ENCODE measurements at places on chromosomes 12 and 14.

GRCh38 chr14:26775765-26776563 lies 178.1 kb upstream of the NOVA1 start:
- DNase-seq, result no peak

- DNase-seq, result no peak
Measured at GRCh38 chr14:102525219-102525928, 15.8 kb upstream of the ANKRD9 start.

DNA sequence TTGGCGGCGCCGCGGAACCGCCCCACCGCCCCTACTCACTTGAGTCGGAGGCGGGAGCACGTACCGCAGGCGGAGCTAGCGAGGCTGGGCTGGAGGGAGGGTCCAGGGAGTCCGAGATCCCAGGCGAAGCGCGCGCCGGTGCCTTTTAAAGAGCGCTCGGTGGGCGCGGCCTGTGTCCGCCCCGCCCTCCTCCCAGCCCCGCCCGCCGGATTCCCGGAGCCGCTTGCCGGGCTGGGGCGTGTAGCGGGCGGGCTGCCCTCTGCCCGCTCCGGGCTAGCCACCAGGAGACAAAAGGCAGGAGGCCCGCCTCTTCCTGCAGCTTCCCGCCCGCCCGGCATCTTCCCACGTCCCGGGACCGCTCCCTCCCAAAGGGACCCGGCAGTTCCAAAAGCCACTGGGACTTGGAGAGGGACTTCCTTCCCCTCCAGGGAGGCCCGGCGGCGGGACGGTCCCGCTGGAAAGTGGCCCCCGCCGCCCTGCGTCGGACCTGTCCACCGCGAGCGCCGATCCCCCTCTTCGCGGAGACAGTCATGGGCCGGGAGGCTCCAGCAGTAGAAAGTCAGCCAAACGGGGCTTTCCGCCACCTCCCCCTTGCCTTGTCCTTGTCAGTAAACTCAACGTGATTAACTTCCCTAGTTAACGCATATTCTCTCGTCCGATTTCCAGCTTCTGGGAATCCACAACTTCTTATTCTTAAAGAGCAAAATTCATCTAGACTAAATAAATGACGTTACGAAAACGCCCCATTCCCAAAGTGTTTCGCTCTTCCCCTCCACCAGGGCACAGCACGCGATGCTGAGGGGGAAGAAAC lies at the start of gene CSRP2:
Gene CSRP2, minus strand, starts transcription at position 121 of the 811 bp plus-strand sequence. CDS start 12,759 bp downstream, outside the sequence.
- DNase-seq, result peak; percentile 96

DNA sequence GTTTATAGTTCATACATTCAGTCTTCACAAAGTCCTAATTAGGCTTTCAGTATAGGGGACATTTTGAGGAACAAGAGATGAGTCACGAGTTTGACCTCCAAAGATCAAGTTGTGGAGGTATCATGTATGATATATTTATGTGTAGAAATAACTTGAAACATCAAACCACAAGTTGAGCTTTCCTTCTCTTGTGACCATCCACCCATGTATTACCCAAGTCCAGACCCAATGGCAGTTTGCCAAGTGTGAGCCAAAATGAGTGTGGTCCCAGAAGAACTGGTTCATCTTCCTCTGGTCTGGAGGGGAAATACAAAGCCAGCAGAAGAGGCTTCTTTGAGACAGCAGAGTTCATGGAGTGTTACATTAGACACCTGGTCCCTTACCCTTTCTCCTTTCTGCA lies 104.9 kb downstream of the ATP23 start:
- DNase-seq, result no peak

- DNase-seq, result no peak
Measured at GRCh38 chr12:85425926-85426325, 145.9 kb downstream of the ALX1 start.

- DNase-seq, result no peak
Measured at GRCh38 chr12:26523708-26524150, 309.3 kb downstream of the ITPR2 start.

DNA sequence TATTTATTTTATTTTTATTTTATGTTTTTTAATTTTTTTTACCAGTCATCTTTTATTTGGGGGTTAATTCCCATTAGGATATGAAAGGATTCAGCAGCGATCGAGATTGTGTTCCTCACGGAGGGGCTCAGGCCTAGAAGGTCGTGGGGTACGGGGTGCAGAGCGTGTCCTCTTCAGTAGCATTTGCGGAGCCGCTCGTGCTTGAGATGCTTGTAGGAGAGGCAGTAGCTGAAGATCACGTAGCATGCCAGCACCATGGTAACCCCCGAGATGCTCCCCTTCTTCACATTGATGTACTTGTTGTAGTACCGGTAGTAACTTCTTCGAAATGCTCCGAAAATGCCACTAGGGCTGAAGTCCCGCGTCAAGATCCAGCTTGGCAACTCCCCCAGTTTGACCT lies 40.5 kb upstream of the PLEKHG6 start:
- DNase-seq, result no peak

GRCh38 chr14:102969060-102969791 lies 46.8 kb downstream of the AMN start:
- DNase-seq, result no peak

DNA sequence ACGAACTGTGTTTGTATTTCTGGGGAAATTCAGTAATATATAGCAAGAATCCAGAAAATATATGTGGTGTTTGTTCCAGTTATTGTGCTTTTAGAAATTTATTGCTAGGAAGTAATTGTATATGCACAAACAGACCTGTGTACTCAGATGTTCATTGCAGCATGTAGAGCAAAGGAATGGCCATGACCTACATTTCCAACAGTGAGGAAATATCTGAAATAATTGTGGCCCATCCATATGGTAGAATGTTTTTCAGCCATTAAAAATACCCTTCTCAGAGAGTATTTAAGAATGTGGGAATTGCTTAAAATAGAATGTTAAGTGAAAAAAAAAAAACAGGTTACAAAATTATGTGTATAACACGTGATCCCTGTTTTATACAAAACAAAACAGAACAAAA lies 77.3 kb downstream of the TMX1 start:
- DNase-seq, result no peak

DNA sequence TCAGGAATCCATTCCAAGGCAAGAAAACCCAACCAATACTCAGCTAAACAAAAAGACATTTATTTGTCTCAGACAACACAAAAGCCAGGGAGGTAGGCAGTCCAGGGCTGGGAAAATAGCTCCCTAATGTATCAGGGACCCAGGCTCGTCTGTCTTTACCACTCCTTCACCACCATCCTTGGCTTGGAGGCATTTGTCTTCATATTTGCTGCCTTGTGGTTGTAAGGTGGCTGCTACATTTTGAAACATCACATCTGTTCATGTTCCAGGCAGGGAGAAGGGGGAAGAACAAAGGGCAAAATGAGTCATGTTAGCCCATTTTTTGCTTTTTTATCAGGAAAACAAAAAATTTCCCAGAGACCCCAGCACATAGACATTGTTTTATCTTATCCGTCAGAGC lies 44.8 kb upstream of the PCED1B start:
- no peak for DNase-seq

- no peak for DNase-seq
Measured at GRCh38 chr12:128961308-128961902, 108.1 kb downstream of the GLT1D1 start.

GRCh38 chr14:93033983-93034670 lies 81.6 kb downstream of the ITPK1 start:
- peak; percentile 39 for DNase-seq

- DNase-seq, result no peak
Measured at GRCh38 chr12:76152181-76152807, 67.8 kb upstream of the NAP1L1 start.

GRCh38 chr14:71773898-71774481 lies 158.2 kb upstream of the RGS6 start:
- DNase-seq, result no peak

- no peak for DNase-seq
Measured at GRCh38 chr12:80625051-80625450, 82.4 kb upstream of the MYF6 start.

- no peak for DNase-seq
Measured at GRCh38 chr14:90645842-90646443, 170.3 kb downstream of the TTC7B start.

DNA sequence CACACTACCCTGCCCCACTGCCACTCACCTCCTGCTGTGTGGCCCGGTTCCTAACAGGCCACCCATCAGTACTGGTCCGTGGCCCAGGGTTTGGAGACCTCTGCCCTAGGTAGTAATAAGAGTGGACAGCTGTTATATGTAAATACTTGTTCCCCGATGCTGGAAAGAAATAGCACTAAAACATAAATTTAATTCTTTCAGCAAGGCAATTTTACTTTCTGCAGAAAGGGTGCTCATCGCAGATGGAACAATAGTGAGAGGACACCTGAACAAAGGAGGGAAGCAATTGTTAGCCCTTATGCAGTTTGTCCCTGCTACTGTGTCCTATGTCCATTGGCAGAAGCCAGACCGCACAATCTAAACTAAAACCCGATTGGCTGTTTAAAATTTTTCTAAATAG lies 5.9 kb upstream of the CYP46A1 start:
- no peak for DNase-seq

GRCh38 chr14:52283099-52283498 lies 15.6 kb downstream of the PTGDR start:
- DNase-seq, result no peak

DNA sequence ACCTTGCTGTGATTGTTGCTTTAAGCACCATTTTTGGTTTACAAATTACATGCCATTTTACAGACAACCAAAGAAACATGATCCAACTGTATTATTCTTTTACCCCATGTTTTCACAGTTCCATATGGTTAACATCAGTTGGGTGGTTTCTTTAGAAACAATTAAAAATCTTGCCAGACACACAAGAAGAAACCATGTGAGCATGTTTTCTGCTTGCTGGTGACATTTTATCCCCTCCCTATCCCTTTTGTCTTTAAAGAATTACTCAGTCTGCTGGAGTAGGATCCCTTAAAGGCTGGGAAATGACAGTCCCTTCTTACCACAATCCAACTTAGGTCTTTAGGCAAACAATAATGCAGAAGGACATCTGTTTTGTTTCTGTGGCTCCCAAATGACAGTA lies 121.8 kb upstream of the PLXNC1 start:
- no peak for DNase-seq

- no peak for DNase-seq
Measured at GRCh38 chr14:67636361-67636919, 16.7 kb downstream of the ARG2 start.

- DNase-seq, result no peak
Measured at GRCh38 chr14:24416932-24417619, 12.4 kb downstream of the CBLN3 start.

GRCh38 chr12:109097140-109097434 lies 310 bp upstream of the UNG start:
- no peak for DNase-seq

DNA sequence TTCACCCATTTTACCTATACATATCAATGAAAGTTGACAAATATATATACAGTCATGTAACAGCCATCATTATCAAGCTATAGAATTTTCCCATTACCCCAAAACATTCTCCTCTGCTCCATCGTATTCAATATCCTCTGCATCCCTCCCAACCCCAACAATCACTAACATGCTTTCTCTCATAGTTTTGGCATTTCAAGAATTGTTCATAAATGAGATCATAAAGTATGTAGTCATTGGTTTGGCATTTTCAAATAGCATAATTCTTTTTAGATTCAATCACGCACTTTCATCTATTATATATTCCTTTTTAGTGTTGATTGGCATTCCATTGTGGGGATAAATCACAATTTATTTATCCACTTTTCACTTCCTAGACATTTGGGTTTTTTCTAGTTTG lies 866.0 kb upstream of the TMEM132C start:
- no peak for DNase-seq

- DNase-seq, result no peak
Measured at GRCh38 chr12:62712681-62713573, 222.0 kb downstream of the PPM1H start.

GRCh38 chr12:115598871-115599811 lies 678.4 kb downstream of the MED13L start:
- peak; percentile 18 for DNase-seq

Data from nephron progenitor cell (in vitro differentiated cells).